CD4-positive, alpha-beta T cell (primary cell): ENCODE measurements at places on chromosomes 5 and 9.

GRCh38 chr5:134833340-134834032 lies 12.3 kb upstream of the C5orf24 start:
- no peak for DNase-seq

- DNase-seq = no peak
These were observed 102.5 kb upstream of the DHFR start for GRCh38 chr5:80757290-80757689.

- DNase-seq = no peak
These were observed 60.6 kb upstream of the TMEM215 start for GRCh38 chr9:32722704-32723103.

GRCh38 chr5:117302949-117303348 lies 728.3 kb upstream of the SEMA6A start:
- DNase-seq = no peak

DNA sequence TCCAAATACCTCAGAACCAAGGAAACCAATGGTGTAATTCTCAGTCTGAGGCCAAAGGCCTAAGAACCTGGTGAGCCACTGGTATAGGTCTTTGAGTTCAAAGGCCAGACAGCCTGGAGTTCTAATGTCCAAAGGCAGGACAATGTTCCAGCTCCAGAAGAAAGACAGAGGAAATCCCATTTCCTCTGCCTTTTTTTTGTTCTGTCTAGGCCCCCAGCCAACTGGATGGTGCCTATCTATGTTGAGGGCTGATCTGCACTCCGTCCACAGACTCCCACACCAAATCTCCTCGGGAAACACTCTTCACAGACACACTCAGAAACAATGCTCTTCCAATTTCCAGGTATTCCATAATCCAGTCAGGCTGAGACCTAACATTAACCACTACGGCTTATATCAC lies 30.1 kb downstream of the FNIP1 start:
- DNase-seq = no peak

GRCh38 chr5:31377274-31377946 lies 154.5 kb downstream of the DROSHA start:
- no peak for DNase-seq

DNA sequence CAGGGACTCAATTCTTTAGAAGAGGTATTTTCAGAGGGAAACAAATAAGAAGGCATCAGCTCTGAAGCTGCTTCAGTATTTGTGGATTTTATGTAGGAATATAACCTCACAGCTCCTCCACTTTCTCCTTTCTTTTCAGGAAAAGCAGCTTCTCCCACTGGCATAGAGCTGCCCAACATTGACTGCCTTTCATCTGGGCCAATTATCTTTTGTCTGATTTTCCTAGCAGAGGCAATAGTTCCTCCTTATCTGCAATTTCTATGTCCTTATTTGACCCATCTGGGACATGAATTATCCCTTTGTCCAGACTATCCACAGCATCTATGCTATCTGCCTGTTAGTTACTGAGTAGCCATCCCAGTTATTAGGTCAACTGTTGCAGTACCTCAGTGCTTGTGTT lies 1671.2 kb upstream of the ACO1 start:
- no peak for DNase-seq

- no peak for DNase-seq
These were observed 545.4 kb downstream of the CDH9 start for GRCh38 chr5:26492906-26493459.

DNA sequence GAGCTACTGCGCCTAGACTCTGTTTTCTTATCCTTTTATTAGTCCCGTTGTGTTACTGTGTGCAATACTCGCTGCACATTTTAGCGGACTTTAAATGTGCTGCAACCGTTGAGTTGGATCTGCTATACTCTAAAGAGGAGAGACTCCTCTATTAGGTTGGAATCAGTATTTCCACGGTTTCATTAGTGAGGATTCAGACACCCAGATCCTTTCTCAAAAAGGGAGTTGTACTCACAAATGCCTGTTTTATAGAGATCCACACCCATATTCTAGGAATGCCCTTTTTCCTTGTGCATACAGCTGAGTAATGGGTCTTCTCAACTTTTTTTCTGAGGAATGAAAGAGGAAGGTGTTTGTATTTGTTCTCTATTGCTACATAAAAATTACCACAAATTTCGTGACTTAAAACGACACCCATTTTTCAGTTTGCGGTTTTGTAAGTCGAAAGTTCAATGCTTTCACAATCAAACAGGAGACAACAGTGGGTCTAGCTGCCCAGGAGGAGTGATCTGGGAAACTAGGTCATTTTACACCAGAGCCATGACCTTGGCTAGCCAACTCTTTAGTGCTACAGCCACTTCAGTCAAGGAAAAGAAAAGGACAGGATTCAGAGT lies 52.8 kb upstream of the SLC44A1 start:
- DNase-seq = no peak

GRCh38 chr9:116058421-116058820 lies 95.2 kb upstream of the PAPPA start:
- no peak for DNase-seq

DNA sequence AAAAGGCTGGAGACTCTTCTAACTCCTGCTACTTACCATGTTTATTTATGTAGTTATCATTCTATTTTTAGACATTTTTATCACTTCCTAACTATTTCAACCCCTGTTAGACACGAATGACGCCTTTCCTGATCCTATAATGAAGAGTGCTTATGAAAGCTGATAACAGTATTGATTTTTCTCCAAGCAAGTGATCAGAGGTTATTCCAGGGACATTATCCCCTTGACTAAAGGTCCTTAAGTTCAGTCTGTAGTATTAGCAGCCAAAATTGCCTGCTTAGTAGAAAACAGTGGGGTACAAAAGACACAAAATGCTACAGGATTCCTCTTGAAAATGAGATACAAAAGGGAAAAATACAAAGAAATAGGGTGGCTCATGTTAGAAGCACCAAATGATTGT lies 235.6 kb downstream of the DNAH5 start:
- DNase-seq = no peak

DNA sequence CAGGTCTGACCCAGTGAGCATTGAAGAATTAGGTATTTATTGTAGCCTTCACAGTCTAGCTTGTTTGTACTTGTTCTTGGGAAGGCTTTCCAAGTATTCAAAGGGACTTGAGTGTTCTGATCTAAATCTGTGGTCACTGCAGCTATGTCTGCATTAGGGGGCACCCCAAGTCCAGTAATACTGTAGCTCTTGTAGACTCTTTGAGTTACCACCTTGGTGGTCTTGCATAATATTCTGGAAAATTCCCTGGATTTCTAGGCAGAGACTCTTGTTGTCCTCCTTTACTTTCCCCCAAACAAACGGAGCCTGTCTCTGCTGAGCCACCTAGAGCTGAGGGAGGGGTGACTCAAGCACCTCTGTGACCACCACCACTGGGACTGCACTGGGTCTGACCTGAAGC lies 149.5 kb upstream of the DHFR start:
- no peak for DNase-seq

- no peak for DNase-seq
These were observed 31.5 kb downstream of the GOLGA2 start for GRCh38 chr9:128244091-128244836.

- DNase-seq = no peak
These were observed 4.1 kb upstream of the SEMA5A start for GRCh38 chr5:9549941-9550340.

- no peak for DNase-seq
These were observed 127.1 kb upstream of the SAP30L start for GRCh38 chr5:154318691-154319090.

- DNase-seq = no peak
These were observed 34.4 kb upstream of the RANBP6 start for GRCh38 chr9:6049798-6050197.

DNA sequence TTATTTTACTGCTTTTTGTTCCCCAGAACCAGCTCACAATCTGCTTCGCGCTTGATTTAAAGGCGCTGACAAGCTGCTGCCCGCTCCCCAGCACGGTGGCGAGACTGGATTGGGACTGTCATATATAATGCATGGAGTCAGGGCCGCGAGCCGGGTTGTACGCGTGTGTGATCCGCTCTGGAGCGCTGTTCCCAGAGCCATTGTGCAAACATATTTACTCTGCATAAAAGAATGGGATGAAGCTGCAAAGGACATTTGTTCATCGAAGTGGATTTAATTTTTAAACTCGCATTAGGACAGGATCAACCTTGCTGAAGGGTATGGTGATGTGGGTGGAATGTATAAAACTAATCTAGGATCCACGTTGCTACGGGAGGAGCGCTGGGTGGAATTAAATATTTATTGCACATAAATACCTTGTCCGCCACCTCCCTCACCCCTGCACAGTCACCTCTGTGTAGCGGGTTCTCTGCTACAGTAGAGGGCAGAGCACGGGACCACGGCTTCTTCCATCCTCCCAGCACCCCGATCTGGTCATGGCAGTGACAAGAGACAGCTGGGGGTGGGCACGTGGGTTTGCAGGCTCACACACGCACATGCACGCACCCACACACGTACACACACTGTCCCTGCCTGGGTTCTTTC lies 18.1 kb upstream of the FCN1 start:
- DNase-seq = no peak

DNA sequence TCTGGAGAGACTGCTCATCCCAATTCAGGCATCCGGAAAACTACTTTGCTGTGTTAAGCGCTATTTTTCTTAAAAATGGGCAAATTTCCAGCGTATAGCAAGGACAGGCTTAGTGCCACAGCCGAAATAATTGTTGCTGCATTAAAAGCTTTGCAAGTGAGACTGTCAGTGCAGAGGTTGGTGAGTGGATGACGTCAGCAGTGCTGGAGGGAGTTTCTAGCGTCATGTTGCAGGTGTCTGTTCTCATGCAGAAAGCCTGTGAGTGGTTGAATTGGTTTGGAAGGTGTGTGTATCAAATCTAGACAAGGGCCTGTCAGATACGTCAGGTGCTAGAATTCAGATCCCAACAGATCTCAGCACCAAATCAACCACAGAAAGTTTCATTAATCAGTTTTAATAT lies 204.4 kb downstream of the TRIO start:
- no peak for DNase-seq

- DNase-seq = no peak
These were observed 1.7 kb downstream of the RACK1 start for GRCh38 chr5:181242031-181242451.

- DNase-seq = no peak
These were observed 28.1 kb downstream of the PTGES2 start for GRCh38 chr9:128099231-128099931.

- DNase-seq = no peak
These were observed 100.0 kb downstream of the ACTBL2 start for GRCh38 chr5:57382655-57383054.
